Activated CD4-positive, alpha-beta T cell treated with anti-CD3 and anti-CD28 coated beads, Interleukin-2, amount 50 U/mL, for 24 hours (primary cell): ENCODE measurements at places on chromosomes 5 and 9.

DNA sequence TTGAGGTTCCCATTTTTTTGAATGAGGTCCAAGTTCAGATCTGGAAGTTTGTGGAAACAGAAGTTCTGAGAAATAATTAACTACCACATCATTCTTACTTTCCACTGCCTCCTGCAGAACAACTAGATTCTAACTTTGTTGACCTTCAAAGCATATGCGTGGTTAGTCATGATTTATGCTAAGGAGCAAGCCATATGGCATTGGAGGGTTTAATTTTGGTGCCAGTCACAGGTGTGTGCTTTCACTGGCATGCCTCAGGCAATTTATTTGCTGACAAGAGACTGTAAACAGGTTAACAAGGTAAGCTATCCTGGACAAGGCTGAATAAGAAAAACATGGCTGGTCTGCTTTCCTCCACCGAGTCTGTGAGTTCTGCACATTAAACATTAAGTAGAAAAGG lies 31.5 kb downstream of the HMHB1 start:
- no peak for DNase-seq

DNA sequence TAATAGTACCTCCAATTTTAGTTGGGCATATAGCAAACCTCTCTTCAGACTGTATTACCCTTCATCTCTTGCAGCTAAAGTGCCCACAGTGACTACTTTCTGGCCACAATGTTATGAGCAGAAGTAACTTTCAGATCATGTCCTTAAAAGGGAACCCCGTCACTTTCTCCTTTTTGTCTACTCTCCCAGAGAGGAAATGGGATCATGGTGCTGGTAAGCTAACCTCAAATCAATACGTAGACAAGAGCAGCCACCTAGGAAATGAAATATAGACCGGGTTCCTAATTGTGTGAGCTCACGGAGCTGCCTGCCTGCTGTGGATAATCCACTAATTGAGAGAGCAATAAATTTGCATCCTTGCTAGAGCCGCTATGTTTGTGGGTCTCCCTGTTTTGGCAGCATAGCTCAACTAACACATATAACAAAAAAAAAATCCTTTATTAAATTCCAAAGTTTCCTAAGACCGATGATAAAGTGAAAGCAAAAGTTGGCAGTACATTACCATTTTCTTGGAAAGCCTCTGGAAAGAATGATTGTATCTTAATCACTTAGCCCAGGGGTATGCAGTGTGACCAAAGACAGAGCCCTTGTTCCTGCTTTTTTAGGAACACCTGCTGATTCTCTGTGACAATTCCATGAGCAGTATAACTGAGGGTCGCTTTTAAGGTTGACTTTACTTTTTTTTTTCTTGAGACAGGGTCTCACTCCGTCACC lies 5.6 kb upstream of the IL7R start:
- DNase-seq: no peak

GRCh38 chr5:66597183-66597757 lies 1.1 kb downstream of the MAST4 start:
- DNase-seq: no peak

DNA sequence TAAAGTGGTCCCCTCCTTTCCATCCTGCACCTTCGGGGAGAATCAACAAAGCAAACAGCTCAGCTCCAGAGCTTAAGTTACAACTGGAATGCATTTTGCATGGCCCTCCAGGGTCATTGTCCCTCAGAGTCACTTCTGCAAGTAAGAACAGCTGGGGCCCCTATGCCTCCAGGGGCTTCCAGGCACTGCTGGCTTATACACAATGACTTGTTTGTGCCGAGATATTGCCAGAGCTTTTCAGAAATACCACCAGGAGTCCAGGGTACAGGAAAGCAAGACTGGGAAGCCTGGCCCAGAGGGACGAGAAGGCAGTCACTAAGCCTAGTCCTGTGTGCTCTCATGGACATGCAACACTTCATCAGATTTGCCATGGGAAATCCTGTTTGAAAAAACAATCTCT lies 11.3 kb downstream of the FRMD3 start:
- no peak for DNase-seq

GRCh38 chr5:30957591-30957990 lies 235.9 kb upstream of the CDH6 start:
- no peak for DNase-seq

DNA sequence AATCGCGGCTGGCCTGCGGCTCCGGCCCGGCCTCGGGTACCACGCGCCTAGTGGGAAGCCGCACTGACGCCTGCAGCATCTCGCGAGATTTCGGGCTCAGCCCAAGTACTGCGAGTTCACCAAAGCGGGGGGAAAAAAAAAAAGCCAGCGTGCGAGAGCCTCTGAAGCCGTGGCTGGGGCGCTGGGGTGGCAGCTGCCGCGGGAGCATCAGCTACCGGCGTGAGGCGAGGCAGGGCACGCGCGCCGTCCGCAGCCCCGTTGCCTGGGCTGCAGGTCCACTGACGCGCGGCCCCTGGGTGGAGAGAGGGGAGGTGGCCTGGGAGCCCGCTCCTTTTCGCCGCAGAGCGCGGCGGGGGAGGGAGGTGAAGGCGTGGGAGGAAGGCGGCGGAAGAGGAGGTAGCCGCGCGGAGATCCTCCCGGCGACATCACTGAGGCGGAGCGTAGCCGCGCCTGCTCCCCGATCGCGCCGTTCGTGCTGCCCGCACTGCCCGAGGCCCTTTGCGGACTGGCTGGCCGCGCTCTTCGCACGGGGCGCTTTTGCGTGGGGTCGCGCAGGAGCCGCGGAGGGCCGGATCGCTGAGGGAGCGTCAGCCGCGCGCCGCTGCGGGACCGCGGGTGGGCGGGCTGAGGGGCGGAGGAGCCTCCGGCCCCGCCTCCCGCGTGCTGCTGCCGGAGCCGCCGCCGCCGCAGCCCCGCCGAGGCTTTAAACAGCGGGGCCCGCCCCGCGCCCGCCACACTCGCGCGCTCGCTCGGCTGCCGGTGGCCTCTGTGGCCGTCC lies at the start of gene SLC12A2:
TSS of gene SLC12A2 (plus strand) at position 734 of the 778 bp plus-strand sequence. CDS start 189 bp downstream, outside the sequence.
- peak; percentile 76 for DNase-seq

DNA sequence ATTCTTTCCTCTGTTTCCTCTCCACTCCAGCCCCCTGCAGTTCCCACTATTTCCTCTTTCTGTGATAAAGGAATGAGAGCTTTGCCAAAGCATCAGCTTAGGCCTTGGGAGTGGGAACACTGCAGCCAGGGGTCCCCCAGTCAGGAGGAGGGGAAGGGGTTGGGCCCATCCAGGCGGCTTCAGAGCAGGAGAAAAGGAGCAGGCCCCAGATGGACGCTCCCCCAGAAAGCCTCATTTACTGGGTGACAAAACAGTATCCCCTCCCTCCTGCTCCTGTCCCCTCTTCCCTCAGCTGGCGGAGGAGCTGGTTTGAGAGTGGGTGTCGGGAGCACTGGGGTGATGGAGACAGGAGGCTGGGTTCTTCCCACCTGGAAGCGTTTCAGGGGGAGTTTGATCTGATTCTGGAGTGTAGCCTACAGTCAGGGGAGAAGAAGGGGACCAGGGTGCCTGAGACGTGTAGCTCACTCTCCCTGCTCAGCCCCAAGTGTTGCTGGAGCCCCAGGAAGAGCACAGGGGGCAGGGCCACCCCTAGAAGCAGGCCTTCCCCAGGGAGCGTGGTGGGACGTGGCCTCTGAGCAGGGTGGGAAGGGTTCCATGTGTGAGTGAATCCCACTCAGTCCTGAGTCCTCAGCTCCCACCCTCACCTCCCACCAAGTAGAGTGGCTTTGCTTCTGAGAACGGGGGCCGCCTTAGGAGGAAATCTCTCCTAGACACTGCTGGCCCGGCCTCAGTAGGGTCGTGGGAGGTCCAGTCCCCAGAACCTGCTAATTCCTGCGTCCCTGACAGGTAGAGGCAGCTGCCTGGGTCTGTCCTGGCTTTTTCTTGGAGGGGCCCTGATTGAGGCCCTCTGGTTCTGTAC lies 173.1 kb downstream of the CACNA1B start:
- DNase-seq: no peak

- DNase-seq: no peak
Observed at GRCh38 chr5:2453781-2454180, 297.7 kb downstream of the IRX2 start.

- DNase-seq: no peak
Observed at GRCh38 chr9:128232528-128233428, 29.6 kb downstream of the DNM1 start.

- DNase-seq: no peak
Observed at GRCh38 chr5:168157141-168157540, 134.3 kb upstream of the WWC1 start.

DNA sequence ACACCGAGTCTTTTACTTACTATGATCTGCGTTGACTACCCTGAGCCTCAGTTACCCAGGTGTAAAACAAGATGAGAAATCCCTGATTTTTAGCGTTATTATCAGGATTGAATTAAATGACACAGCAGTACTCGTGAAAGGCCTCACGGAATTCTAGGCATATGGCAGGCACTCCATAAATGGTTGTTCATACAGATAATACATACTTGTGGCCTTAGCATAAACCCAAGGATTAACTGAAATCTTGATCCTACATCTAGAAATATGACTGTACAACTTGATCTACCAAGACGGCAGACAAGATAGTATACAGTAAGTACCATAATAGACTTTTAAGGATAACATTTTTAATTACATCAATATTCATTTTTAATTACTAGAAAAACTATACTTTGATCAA lies 409.8 kb downstream of the BNC2 start:
- no peak for DNase-seq

- DNase-seq: no peak
Observed at GRCh38 chr9:128728298-128728697, 4.4 kb upstream of the ZDHHC12 start.

DNA sequence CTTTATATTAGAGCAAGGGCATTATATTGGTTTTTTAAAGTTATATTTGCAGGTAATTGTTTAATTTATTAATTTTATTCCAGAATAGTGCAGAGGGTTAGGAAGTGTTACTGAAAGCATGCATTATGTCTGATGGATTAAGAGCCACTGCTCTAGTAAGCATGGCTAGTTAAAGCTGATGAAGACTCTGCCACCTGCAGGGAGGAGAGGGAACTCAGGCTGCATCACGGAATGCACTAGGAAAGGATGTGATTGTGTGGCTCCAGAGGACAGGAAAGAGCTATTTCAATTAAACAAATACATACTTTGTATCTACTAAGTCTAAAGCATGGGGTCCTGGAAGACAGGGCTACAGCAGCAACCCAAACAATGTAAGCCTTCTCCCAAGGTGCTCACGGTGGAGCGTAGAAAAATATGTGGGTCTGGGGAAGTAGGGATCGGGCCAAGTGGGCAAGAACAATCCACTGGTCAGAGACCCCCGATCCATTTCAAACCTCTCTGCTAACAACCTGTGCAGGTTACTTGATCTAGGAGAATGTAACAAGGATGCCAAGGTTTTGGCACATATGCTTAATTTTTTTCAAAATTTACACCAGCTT lies 15.3 kb upstream of the GRXCR2 start:
- no peak for DNase-seq

GRCh38 chr5:66958201-66958979 lies 238.2 kb downstream of the CD180 start:
- DNase-seq: no peak
